ENCODE measurements at places on chromosomes 2 and 18.

DNA sequence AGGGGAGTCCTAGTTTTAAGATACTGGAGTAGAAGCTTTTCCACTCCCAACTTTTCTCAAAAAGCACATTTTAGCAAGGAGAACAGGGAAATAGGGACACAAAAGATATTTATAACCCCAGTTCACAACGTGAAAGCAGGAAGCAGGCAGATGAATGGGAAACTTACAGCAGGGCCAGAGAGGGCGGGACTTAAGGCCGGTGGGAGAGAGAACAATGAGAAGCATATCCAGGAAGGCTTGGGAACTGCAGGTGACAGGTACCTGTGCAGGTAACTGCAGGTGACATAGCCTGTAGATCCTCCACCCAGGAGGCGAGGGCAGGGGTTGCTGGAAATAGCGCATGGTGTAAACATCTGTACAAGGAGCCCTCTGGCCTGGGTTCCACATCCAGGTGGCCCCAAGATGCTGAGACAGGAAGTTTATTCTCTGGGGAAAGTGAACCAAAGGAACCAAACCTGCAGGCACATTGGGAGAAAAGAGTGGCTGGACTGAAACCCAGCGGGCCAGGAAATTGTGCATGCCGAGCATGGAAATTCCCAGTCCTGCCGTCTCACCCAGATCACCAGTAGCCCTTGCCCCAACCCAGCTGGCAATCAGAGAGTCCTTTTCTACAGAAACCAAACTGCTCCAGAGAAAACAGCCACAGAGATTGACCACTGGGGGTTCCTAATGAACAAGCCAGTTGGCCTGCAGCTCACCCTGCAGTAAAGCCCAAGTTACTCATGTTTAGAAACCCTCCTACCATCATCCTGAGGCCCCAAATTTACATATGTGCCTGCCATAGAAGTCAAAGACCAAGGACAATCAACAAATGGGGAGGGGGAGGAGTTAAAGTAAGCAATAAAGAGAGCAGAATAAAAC lies 24.3 kb upstream of the COL6A3 start:
- no peak for DNase-seq

DNA sequence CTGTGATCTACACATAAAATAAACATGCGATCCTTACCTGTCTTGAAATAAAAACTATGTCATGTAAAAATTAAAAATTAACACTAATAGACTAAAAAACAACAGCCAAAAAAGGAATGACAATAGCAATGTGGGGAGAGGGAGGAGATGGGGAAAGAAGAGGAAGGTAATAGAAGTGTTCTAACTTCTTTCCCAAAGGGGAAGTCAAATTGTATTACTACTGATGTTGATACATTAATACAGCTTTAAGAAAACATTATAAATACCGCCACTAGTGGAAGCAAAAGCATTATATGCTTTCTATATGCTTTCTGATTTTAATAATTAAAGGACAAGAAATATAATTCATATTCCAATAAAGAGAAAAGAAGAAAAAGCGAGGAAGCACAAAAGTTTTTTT lies 22.2 kb downstream of the ZNF516 start:
- DNase-seq: no peak

DNA sequence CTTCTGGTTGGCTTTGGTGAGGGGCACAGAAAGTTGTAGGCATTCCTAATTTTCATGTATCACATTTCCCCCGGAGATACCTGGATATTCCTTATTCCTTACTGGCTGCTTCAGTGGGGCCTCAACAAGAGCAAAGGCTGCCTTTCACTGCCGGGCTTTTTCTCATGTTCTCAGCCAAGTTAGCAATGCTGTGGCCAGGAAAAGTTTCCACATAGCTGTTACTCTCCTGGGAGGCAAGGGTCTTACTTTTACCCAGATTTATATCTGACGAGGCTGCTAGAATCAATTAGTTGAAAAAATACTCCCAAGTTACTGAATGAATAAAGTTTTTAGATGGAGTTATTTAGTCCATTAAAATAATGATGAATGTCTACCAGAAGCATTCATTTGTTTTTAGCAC lies 230.5 kb downstream of the ZNF407 start:
- no peak for DNase-seq

- DNase-seq: no peak
Observed at GRCh38 chr2:15788830-15789229, 151.5 kb upstream of the MYCN start.

GRCh38 chr2:196166876-196167275 lies 4.5 kb downstream of the STK17B start:
- no peak for DNase-seq

DNA sequence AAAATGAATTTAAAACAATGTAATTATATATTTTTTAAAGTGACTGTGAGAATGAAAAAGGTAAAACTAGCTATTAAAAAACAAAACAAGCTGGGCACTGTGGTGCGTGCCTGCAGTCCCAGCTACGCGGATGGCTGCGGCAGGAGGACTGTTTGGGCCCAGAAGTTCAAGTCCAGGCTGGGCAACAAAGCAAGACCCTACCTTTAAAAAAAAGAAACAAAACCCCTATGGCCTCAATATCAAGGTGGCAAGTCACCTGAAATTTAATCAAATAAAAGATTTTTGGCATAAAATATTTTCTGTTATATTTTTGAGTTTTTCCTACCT lies 46.9 kb upstream of the STRN start:
- DNase-seq: no peak

GRCh38 chr2:60550984-60551239 lies 2.5 kb downstream of the BCL11A start:
- no peak for DNase-seq

GRCh38 chr2:133218204-133218603 lies 350.1 kb downstream of the NCKAP5 start:
- no peak for DNase-seq

GRCh38 chr18:30687501-30687900 lies 355.0 kb downstream of the DSC3 start:
- no peak for DNase-seq

- no peak for DNase-seq
Observed at GRCh38 chr2:70557171-70557838, 3.7 kb upstream of the TGFA start.

DNA sequence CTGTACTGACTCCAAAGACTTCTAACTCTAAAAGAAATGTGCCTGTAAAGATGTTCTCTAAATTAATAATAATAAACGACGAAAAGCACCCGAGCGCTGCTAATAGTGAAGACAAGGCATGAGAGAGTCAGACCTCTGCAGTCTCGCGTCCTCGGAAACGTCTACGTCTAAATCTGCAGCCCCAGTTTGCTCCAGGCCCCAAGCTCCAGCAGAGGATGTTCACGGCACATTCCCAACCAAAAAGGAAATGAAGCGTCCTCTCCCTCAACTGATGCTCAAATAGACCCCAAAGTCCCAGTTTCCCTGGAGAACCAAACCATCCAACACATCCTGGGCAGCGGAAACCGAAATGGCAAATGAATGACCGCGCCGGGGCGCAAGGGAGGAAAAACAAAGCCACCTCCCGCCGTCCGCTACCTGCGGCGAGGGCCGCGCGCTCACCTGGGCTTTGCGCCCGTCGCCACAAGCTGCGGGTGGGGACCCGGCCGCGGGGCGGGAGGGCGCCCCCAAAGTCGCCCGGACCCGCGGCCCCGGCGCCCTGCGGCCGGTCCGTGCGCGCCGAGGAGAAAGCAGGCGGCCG lies 47.1 kb upstream of the CCDC150 start:
- no peak for DNase-seq

GRCh38 chr2:188766471-188766856 lies 207.7 kb upstream of the COL3A1 start:
- DNase-seq: no peak

DNA sequence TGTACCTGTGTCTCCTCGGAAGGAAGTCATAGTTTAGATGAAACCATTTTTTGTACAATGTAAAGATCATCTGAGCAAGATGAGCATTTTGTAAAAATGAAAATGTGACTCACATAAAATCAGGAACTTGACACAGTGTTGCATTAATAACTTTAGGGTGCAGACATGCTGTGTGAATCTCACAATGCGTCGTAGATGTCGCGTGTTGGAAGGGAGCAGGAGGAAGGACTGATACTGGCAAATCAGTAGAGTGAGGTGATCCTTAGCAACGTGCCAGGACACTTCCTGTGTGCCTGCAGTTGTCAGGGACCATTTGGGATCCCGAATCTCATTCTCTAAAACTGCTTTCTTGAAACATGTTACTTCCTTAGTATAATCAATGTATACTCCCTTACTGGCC lies 103.1 kb downstream of the SH3BP4 start:
- DNase-seq: no peak

- no peak for DNase-seq
Observed at GRCh38 chr2:236571145-236571544, 1.5 kb downstream of the ACKR3 start.

DNA sequence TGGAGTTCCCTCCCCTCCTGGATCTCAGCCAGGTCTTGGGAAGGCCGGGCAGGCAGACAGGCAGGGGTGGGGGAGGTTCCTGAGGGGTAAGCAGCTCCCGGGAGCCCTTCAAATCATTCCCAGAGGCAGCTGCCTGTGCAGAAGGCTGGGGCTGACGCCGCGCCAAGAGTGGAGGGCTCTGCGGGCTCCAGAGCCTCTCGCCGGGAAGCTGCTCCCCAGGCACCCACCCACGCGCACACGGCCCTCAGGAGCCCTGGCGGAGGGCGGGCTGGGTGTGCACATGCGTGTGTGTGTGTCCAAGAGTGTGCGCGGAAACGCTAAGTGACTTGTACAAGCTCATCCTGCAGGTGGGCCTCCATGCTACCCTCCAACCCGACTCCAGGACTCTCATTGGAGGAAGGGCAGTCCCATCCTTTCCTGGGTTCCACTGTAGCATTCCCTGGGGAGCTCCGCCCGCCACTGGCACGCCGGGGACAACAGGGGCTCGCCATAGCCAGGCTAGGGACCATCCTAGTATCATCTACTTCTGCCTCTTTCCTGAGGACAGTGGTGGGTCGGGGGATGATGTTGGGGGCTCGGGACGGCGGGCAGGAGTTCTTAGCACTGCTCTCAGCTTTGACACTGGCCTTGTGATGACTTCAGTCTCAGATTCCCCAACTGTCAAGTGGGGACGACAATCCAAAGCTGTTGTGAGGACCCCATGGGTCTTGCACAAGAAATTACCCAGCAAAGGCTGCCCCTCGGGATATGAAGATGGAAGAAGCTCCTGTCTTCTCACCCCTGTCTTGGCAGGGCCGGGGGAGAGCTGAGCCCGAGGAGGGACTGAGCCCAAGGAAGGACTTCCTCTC lies 50.3 kb downstream of the INHBB start:
- no peak for DNase-seq

GRCh38 chr2:218979846-218980734 lies 4.9 kb downstream of the FEV start:
- DNase-seq: peak; percentile 74

GRCh38 chr2:85734942-85735608 lies 18.7 kb upstream of the ATOH8 start:
- no peak for DNase-seq

- no peak for DNase-seq
Observed at GRCh38 chr2:49753344-49753985, 599.1 kb upstream of the FSHR start.

DNA sequence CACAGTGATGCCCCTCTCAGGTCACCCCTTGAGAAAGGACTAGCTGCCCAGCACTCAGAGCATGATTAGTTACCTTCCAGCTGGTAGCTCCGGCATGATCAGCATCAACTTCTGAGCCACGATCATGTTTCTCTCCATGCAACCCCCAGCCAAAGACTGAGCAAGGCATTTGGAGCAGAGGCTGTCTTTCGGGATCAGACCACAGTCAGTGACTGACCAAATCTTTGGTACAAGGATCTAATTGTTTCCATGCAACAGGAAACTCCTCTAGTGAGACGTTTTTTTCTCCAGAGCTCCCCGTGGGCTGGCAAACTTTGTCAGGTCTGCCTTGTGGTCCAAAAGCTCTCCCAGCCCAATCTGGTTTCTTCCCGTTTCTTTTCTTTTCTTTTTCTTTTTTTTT lies 244.3 kb downstream of the METTL4 start:
- no peak for DNase-seq

All from effector CD8-positive, alpha-beta T cell (primary cell).